ENCODE measurements at places on chromosomes 4 and X.

DNA sequence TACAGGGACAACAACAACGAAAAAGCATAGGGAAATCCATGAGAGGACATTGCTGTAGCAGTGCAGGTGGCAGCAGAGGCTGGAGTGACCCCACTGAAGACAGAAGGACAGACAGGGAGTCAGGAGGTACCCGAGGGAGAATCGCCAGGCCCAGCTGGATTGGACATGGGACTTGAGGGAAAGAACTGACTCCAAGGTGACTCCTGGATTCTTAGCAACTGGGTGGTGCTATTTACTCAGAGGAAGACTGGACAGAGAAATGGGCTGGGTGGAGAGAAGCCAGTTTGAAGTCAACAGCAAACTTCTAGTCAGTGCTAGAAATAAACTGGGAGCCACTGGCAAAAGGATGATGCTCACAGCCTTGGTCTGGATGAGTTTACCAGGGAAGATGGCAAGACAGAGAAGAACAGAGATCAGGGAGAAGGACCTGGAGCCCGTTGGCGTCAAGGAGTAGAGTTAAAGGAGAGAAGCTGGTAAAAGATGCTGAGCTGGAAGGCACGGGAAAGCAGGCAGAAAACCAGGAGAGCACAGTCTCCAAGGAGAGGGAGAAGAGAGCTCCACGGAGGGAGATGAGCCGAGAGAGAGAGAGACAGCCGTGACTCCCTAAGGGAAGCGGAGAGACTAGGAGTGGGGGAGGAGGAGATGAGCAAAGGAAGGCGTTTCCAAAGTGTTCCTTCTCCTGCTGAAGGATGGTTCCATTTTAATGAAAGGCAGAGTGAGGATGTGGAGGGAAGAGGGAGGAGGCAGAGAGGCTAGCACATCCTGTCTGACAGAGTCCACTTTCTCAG, 119.4 kb downstream of the AFAP1 start:
- DNase-seq: no peak

GRCh38 chrX:47936224-47936939, 67.4 kb downstream of the ZNF182 start:
- no peak for DNase-seq

- DNase-seq: no peak
Observed at GRCh38 chr4:144809056-144809640, 163.2 kb downstream of the HHIP start.

- peak; percentile 51 for DNase-seq
Observed at GRCh38 chr4:15001248-15001868, 923 bp upstream of the CPEB2 start.

DNA sequence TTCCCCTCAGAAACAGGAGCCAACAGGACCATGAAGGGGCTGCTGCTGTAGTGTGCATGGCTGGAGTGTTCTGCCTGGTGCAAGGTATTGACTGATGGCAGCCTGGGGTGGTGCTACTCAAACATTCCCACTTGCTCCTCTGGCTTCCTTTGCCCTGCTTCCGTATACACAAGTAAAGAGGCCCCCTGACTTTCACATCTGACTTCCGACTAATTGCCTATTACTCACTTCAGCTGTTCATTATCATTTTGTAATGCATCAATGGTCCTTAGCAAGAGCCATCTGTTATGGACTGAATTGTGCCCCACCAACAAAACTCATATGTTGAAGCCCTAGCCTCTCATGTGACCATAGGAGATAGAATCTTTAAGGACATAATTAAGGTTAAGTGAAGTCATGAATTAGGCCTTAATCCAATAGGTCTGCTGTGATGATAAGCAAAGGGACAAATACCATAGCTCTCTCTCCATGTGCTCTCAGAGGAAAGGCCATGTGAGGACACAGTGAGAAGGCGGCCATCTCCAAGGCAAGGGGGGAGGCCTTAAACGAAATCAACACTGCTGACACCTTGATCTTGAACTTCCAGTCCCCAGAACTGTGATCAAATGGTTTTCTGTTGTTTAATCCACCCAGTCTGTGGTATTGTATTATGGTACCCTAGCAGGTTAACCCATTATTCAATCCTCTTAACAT, 122.5 kb upstream of the CLNK start:
- DNase-seq: no peak

- DNase-seq: no peak
Observed at GRCh38 chr4:37762294-37762990, 64.0 kb upstream of the PGM2 start.

DNA sequence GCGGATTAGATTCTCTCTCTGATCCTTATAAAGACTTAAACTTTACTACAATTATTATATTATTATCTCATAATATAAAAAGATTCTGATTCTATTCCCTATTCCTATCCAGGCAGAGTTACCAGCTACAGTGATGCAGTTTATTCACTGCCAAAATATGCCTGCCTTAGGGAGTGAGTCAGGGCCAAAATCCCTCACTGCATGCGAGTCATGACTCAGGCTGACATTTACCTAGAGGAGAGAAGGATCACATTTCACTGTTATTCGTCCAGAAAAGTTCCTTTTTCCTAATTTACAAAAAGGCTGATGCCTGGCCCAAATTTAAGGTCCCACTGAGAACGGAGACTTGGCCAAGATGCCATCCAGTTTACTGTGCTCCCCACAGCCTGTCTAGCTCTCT, 168.5 kb upstream of the LDB2 start:
- no peak for DNase-seq

DNA sequence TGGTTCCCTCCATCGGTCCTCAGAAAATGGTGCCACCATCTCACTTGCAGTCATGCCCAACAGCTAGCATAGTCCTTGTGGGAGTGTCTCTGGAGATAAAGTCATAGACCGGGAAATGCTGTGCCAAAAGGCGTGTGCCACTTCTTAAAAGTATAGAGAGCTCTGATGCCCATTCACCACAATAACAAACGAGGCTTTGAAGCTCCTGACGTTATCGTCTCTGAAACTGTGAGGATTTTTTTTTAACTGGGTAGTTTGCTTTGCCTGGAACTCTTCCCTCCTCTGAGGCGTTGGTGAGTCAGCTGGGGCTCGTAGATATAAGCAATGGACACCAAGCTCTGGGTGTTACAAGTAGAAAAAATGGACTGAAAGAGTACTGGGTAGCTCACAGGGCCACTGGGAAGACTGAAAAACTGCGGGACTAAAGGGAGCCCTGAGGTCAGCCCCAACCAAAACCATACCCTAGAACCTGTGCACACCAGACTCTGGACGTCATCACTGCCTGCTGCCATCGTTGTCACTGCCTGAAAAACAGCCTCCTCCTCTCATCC, 89.4 kb upstream of the TRIM2 start:
- peak; percentile 71 for DNase-seq

DNA sequence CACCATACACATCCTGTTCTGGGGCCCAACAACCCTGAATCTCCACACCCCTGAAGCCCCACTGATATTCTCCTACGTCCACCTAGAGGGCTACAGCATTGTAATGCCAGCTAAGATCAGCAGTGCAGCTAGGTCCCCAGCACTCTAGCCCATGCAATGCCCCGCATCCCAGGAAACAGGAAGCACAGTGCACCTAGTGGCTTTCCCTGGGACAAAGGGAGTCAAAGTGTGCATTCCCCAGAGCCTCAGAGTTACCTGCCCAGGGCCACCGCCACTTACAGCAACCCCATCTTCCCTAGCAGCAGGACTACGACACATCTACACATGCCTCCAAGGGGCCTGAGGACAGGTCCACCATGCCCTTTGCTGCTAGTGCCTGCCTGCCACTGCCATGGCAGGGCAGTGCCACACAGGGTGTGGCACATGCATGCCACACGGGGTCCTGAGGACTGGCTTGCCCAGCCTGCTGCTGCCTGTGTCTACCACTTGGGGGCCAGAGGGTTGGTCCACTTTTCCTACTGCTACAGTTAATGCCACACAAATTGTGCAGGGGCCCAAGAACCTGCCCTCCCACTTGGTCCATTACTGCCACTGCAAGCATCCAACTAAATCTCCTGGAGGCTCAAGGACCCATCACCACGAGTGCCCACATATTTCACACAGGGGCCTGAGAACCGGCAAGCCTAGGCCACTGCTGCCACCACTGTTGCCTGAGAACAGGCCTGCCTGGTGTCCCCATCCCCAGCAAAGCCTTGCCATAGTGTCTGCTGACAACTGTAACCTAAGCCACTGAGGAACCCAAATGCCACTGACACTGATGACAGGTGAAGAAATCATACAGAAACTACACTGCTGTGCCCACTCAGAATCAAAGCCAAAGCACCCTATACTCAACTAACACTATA, 23.7 kb downstream of the TLR6 start:
- no peak for DNase-seq

DNA sequence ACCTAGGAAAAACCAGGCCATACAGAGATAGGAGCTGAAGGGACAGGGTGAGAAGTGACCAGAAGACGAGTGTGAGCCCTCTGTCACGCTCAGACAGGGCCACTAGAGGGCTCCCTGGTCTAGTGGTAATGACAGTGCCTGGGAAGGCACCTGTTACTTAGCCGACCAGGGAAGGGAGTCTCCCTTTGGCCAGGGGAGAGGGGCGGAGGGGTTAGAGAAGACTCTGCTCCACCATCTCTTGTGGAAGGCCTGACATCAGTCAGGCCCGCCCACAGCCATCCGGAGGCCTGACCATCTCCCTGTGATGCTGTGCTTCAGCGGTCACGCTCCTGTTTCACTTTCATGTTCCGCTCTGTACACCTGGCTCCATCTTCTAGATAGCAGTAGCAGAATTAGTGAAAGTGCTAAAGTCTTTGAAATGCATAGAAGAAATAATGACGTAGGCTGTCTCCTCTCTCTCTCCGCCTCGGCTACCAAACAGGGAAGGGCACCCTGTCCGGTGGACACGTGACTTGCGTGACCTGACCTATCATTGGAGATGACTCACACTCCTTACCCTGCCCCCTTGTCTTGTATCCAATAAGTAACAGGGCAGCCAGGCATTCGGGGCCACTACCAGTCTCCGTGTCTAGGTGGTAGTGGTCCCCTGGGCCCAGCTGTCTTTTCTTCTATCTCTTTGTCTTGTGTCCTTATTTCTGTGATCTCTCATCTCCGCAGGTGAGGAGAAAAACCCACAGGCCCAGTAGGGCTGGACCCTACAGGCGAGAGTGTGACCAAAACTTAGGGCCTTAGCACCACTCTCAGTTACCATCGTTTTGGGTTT, 26.7 kb downstream of the HTT-AS start:
- peak; percentile 38 for DNase-seq

- DNase-seq: no peak
Observed at GRCh38 chrX:111365770-111366325, 46.1 kb downstream of the DCX start.

DNA sequence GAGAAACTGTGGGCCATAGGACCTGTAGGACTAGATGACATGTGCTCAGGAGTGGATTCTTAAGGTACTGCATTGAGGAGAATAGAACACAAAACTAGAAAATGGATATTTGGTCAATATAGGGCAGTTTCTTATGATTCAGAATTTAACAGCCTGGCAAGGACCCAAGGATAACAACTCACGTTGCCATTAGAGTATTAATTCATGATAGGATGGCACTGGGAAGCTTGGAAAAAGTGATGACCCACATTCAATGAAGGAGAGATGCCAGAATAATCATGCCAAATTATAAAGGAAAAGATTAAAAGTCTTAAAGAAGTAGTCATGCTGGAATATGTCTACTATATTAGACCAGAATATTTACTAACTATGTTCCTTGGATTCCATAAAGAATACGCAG, 594.5 kb downstream of the ANKRD50 start:
- DNase-seq: no peak

GRCh38 chrX:100946299-100946927, 17.7 kb upstream of the XKRX start:
- no peak for DNase-seq

DNA sequence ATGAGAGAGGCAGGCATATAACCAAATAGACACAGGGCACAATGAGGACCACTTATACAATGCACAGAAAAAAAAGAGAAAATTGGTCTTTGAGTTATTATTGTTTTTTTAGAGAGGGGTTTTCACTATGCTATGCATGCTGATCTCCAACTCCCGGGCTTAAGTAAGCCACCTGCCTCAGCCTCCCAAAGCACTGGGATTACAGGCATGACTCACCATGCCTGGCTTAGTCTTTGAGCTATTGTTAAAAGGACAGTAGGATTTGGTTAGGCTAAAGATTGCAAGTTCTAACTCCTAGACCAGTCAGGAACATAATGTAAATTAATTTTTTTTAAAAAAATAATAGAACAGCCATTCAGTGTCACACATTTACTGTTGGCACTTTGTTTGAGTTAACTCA, 340.1 kb downstream of the GPAT3 start:
- no peak for DNase-seq
